ENCODE measurements at places on chromosomes 13 and 19.

DNA sequence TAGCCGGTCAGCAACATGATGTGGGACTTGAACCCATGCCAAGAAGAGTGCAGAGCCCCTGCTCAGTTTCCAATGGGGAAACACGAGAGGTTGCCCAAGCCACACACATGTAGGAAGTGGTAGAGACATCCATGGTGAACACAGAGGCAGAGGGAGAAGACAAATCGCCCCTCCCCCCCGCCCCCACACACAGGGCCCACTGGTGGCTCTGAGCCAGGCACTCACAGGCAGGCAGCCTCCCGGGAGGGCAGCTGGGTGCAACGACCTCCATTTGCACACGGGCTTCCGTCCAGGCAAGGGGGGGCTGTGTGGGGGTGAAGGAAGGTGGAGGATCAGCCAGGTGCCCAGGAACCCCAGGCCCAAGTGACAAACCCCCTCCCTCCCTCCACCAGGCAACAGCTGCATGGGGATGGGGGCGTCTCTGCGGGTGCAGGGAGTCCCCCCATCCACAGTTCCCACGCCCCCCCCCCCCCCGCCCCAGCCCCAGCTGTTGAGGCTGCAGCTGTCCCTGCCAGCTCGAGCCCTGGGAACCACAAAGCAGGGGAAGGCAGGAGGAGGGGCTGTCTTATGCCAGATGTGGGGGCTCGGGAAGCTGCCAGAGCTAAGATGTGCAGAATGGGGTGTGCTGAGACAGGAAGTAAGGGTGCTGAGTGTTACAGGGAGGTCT lies 3.4 kb downstream of the NOTCH3 start:
- DNase-seq: no peak

DNA sequence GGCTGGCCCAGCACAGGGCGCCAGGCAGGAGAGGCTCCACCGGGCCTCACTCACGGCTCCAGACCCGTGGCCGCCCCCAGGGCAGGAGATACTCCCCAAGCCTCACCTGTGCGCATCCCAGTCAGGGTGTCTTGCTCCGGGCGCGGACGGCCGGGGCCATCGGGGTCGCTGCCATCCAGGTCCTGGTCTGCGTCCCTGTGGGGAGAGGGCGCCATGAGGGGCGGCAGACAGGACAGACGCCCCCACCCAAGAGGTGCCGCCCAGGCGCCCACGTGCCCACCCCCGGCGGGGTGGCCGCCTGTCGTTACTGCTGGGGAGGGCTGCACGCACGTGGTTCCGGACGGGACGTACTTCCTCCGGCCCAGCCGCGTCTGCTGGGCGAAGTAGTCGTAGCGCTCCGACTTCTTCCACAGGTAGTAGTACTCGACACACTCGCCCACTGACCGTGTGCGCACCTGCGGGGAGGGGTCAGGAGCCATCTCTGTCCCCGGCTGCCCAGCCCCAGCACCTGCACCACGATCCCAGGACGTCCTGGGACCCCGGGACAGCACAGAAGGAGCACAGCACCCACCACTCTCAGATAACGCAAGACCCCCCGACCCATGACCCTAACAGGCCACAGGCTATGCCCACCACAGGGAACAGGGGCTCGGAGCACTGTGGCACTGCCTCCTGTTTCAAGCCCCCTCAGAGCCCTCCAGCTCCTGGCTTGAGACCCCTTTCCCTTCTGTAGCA lies 17.4 kb upstream of the PLPP2 start:
- DNase-seq: no peak

DNA sequence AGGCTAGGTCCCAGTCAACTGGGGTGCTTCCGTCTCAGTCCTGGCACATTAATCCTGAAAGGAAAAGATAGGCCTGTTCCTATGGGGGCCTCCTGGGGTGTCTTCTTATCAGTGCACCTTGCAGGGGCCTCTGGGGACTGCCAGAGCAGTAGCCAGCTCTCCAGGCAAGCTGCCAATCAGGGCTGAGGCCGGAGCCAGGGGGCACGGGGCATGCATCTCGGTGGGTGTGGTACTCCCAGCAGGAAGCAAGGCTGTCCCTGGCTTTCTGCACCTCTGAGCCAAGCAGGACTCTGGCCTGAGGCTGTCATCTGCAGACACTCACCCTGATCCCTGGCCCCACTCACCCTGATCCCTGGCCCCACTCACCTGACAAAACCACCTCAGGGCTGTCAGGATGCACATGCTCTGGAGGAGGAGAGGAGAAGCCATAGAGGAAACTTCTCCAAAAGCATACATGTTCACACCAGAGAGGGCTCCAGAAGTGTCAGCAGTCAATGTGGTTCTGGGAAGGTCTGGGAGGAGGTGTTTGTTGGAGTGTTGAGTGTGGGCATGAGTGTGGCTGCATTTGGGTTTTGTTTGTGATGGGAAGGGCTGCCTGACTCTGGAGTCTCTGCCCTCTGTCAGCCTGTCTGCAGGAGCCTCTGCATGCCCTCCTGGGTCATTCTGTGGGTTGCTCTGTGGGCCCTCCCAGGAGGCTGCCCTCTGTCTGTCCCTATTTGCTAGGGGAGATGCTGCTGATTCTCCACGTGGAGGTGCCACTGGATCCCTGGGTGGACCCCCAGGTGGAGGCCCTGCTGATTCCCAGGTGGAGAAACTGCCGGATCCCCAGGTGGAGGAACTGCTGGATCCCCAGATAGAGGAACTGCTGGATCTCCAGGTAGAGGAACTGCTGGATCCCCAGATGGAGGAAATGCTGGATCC lies 22.7 kb upstream of the KCTD15 start:
- DNase-seq: no peak

GRCh38 chr19:32176591-32176990 lies 168.8 kb upstream of the ZNF507 start:
- DNase-seq: no peak

DNA sequence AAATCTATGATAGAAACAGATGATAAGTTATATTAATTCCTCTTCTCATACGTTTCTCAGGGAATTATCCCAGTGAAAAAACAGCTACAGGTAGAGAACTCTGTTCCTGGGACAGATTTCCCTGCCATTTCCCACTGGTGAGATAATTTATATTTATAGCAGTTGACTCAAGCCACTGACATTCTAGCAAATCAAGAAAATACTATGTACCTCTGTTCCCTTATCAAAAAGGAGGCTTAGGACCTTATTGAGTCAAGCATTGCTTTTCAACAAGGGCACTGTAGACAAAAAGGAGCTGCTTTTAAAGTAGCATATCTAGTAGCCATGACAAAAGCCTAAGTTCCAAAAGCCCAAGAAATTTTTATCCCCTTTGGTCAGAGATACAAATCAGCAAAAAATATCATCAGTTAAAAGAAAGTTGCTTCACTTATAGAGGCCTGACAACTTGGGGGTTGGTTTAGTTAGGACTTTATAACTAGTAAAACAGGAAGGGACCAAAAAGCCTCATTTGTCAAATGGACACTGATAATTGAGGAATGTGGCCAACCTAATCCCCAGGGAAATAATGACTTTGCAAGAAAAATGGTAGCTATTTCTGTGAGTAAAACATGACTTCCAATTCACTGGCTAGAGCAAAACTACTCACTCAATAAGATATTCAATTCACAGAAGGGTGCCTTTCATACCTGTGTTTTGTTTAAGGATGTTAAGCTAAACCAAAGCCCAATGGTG lies 652.5 kb downstream of the SLITRK1 start:
- no peak for DNase-seq

DNA sequence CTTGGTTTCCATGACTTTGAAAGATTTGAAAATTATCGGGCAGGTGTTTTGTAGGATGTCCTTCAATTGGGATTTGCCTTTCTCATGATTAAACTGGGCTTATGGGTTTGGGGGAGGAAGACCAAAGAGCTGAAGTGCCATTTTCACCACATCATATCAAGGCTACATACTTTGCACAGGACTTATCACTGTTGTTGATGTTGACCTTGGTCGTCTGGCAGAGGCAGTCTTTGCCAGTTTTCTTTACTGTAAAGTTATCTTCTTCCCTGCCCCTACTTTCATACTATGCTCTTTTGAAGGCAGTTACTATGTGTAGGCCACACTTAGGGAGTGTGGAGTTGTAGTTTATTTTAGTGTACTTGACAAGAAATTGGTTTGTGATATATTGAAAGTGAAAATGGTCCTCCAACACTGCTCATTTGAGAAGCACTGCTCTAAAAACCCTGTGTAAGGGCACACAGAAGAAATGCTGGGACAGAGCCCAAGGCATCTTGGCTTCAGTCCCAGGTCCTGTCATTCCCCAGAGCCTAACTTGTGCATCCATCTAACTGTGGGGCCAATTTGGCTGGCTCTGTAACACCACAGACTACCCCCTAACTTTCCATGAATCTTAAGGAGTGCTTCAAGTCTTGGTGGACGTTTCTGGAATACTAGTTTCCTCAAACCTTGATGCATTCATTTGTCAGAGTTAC lies 384.9 kb downstream of the KCNRG start:
- no peak for DNase-seq

- DNase-seq: no peak
Observed at GRCh38 chr13:99027661-99028425, 50.0 kb upstream of the DOCK9 start.

DNA sequence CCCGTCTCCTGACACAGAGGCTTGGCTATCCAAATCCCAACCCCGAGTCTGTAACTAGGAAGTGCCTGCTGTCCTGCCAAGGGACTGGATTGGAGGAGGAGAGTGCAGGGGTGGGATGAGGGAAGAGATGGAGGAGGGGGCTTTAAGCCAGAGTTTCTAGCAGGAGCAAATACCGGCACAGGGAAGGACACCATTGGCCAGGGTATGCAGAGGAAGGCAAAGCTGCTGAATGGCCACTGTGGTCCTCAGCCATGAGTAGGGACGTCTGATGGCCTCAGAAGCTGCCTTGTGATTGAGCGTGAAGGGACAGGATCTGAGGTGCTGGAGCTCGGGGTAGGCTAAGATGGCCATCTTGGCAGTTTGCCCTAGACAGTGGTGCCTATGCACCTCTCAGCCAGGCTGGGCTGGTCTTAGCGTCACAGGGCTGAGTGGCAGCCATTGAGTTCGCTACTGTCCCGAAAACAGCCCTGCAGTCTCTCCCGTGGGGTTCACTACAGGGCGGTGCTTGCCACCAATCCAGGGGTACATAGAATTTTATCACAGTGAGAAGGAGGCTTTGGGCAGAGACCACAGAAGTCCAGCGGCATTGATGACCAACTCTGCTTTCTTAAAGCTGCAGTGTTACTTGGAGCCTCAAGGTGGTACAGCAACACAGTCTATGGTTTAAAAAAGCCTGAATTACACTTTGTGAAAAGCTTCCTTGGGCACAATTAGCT lies 61.8 kb downstream of the AKAP11 start:
- DNase-seq: no peak

DNA sequence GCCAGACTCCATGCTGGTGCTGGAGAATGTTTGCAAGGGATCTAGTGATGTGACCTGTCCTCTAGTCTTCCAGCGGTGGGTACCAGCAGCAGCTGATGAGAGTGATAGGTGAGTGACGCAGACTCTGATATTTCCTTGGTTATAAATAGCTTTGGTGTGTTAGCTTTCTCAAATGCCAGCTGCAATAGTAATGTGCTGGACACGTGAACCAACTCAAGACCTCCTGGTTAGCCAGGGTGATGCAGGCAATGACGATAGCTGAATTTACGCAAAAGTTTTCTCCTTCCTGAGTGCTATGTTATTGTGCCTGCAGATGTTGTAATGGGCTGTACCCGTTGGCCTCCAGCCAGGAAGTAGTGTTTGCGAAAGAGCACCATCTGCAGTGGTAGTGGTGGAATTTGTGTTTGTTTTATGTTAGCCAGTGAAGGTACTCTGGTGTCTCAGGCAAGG lies 129.5 kb downstream of the CYSLTR2 start:
- DNase-seq: peak; percentile 76

- peak; percentile 15 for DNase-seq
Observed at GRCh38 chr13:92175330-92175729, 776.9 kb downstream of the GPC5 start.

- no peak for DNase-seq
Observed at GRCh38 chr13:48902368-48902767, 73.3 kb upstream of the FNDC3A start.

DNA sequence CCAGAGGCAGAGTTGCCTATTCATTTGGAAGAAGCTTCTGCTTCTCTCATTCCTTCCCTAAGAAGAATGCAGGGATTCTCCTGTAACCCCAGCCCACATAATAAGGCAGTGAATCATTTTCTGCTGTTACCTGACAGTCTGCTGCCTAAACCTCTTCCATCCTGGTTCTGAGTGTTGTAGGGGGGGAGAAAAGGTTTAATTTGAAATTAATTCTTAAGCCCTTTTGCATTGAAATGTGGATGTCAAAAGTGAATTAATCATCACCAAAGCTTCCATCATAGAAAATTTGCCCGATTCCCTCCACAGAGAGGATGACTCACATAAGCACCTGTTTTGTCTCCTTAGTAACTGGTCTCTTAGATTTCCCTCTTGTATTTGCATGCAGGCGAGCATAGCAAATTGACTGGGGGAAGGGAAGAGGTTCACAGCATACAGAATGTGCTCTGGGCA lies 146.7 kb upstream of the FNDC3A start:
- no peak for DNase-seq

DNA sequence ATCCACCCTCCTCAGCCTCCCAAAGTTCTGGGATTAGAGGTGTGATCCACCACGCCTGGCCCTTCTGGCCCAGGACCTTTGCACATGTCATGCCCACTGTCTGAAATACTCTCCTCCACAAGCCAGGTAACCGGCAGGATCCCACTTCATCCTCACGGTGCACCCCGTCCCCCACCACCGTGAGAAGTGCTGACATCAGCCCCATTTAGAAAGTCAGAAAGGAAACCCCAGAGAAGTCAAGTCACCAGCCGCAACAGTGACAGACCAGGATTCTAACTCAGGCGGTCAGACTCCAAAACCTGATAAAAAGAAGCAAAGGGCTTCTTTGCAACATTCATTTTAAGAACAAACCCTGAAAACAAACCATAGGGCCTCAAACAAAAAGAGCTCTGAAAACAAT lies 3.9 kb downstream of the CPAMD8 start:
- no peak for DNase-seq

GRCh38 chr13:69180034-69180433 lies 927.6 kb upstream of the ATXN8OS start:
- DNase-seq: no peak

- DNase-seq: no peak
Observed at GRCh38 chr19:443005-443404, 17.8 kb downstream of the SHC2 start.
